Erythroblast (primary cell): ENCODE measurements at places on chromosomes 3 and 15.

DNA sequence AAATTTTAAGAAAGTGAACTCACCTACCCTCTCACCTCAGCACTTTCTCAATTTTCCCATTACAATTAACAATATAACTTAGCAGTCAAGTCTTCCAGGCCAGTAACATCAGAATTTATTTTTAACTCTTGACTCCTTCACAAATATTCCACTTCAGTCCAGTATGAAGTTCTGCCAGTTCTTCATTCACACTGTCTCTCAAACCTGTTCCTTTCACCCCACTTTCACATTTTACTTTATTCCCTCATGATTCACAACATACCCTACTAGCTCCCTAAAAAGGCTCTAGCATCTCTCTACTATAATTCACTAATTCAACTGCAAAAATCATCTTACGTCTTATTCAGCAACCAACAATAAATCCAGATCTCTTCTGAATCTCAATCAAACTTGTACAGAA lies 3.8 kb downstream of the GSK3B start:
- peak; percentile 15 for DNase-seq

- no peak for DNase-seq
Measured at GRCh38 chr3:55455915-55456314, 31.2 kb downstream of the WNT5A start.

- no peak for DNase-seq
Measured at GRCh38 chr3:116394365-116394764, 50.9 kb downstream of the LSAMP start.

DNA sequence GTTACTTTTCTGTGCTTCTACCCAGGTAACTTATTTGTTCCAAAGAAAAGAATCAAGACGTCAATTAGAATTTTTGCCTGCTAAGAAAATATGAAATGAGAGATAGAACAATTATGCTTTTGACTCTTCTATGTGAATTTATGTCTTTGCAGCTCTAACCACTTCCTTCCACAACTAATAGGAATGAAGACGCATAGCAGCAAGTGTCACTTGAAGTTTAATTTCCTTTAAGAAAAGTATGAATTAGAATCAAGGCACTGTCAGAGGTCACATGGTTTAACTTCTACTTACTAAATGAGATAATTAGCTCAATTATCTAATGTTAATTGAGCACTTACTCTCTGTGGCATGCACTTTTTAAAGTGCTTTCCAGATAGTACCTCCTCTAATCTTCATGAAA lies 3.3 kb downstream of the WDR49 start:
- DNase-seq, result no peak

DNA sequence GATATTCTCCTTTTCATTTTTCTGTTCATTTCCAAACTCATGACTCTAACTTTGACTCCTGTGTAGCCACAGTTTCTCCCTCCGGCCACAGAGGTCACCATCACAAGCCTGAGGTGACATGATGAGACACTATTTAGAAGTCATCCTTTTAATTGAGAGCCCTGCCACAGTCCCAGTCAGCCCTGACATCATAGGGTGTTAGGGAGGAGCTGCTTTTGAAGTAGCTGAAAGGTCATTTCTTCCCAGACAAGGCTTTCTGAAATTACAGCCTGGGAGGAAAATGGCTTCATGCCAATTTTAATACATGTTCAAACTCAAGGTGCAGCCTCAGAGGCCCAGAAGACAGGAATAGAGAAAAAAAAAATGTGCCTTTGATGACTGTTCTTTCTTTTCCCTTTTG lies 532.8 kb upstream of the TGFBR2 start:
- DNase-seq, result no peak

GRCh38 chr3:32506466-32506865 lies 3.8 kb upstream of the CMTM6 start:
- DNase-seq, result no peak

DNA sequence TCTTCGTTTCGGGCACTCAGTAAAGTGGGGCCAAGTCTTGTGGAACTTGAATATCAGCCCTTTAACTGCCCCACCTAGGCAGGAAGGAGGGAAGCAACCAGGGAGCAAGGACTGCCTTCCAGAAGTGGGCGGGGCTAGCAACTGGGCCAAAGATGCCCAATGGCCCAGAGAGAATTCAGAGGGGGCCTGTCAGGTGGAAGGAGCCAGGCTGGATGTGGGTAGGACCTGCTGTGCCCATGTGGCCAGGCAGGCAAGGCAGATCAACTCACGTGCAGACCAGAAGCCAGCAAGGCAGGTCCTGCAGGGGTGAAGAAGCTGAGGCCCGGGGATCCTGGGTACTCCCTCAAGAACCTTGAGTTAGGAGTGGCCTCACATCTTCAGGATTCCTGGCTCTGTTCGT lies 5.5 kb downstream of the MAP6D1 start:
- DNase-seq, result no peak

- DNase-seq, result no peak
Measured at GRCh38 chr3:113186566-113186965, 24.8 kb upstream of the BOC start.
